CD8-positive, alpha-beta memory T cell (primary cell): ENCODE measurements at places on chromosomes 2 and 18.
A peak's percentile ranks its signal among the peaks of the same experiment; 100 is the strongest.

- no peak overlapping the region for H3K4me3 ChIP-seq
- H3K27me3 ChIP-seq: no peaks in the 10 kb centered on the region
These were observed 36.8 kb downstream of the KCNIP3 start for GRCh38 chr2:95333888-95334338.

GRCh38 chr2:231241755-231242507, 43.5 kb downstream of the ARMC9 start:
- DNase-seq: no peak
- no peak overlapping the region for H3K4me3 ChIP-seq
- no peak overlapping the region for H3K27ac ChIP-seq
- H3K4me1 ChIP-seq: no peaks in the 10 kb centered on the region
- H3K27me3 ChIP-seq: no peaks in the 10 kb centered on the region
- no peaks in the 10 kb centered on the region for H3K36me3 ChIP-seq

- H3K36me3 ChIP-seq: no peaks in the 10 kb centered on the region
- H3K27me3 ChIP-seq: no peaks in the 10 kb centered on the region
These were observed 142.2 kb downstream of the SATB2 start for GRCh38 chr2:199315299-199316179.

- no peaks in the 10 kb centered on the region for H3K36me3 ChIP-seq
- DNase-seq: no peak
- H3K4me3 ChIP-seq: no peak overlapping the region
- H3K4me1 ChIP-seq: no peaks in the 10 kb centered on the region
- no peaks in the 10 kb centered on the region for H3K27me3 ChIP-seq
These were observed 150.9 kb downstream of the TWIST2 start for GRCh38 chr2:238998801-238999200.

GRCh38 chr2:50042771-50043170, 888.5 kb upstream of the FSHR start:
- no peak for DNase-seq
- no peak overlapping the region for H3K4me3 ChIP-seq
- no peak overlapping the region for H3K27ac ChIP-seq
- no peaks in the 10 kb centered on the region for H3K36me3 ChIP-seq
- no peaks in the 10 kb centered on the region for H3K4me1 ChIP-seq

- H3K36me3 ChIP-seq: no peaks in the 10 kb centered on the region
- H3K27ac ChIP-seq: no peak overlapping the region
- no peak for DNase-seq
- H3K4me3 ChIP-seq: no peak overlapping the region
These were observed 97.9 kb upstream of the NOL4 start for GRCh38 chr18:34322365-34323289.

DNA sequence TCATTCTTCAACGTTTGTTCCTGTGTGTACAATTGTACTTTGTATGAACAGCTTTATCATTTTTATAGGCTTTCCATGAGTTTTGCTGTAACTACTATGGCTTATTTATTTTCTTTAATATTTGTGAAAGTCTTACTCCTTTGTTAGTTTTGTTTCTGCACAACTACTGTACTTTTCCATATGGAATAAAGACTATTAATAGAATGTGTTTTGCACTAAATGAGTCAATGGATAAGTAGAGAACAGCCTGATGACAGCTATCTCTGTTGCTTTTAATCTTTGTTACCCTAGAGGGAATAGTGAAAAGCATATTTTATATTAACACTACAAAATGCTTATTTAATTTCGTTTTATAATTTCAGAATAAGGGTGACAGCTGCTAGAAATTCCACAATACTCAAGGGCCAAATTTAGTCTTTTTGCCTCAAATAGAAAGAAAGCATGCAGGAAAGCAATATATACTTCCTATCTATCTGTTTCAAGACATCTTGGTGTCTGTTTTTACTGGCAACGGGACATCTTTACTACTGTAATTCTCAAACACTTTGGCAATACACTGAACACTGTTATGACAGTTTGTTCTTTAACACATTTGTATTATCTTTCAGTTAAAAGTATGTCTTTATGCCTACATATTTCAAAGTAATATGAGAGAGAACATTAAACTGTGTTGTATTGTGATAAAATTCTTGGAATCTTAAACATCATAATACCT, 53.9 kb downstream of the WDSUB1 start:
- DNase-seq: no peak
- H3K36me3 ChIP-seq: no peaks in the 10 kb centered on the region
- no peak overlapping the region for H3K4me3 ChIP-seq
- H3K27ac ChIP-seq: no peak overlapping the region
- H3K27me3 ChIP-seq: no peaks in the 10 kb centered on the region
- H3K4me1 ChIP-seq: peaks cover 7% of the 10 kb centered on the region

GRCh38 chr2:74884118-74884762, 50.3 kb downstream of the HK2 start:
- no peaks in the 10 kb centered on the region for H3K4me1 ChIP-seq
- DNase-seq: no peak
- no peaks in the 10 kb centered on the region for H3K27me3 ChIP-seq

GRCh38 chr2:133484784-133485183, 83.5 kb downstream of the NCKAP5 start:
- H3K27ac ChIP-seq: no peak overlapping the region
- DNase-seq: no peak
- no peaks in the 10 kb centered on the region for H3K36me3 ChIP-seq
- no peaks in the 10 kb centered on the region for H3K27me3 ChIP-seq
- H3K4me1 ChIP-seq: no peaks in the 10 kb centered on the region

DNA sequence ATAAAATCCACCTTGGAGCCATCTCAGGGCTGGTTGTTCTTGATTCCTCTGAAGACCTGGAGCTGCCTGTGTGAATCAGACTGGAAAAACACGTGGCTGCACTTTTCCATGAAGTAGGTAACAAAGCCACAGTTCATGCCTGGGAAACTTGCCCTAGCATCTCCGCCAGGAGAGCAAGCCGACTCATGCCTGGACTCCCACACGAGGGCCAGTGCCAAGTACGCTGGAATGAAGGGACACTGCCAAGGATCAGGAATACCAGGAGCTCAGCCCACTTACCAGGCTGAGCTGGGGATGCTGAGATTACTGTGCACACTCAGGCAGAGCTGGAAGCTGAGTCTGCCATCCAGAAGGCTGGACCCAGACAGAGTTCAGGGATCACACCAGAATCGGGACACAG, 10.9 kb upstream of the FHL2 start:
- no peak overlapping the region for H3K27ac ChIP-seq
- no peaks in the 10 kb centered on the region for H3K27me3 ChIP-seq
- H3K36me3 ChIP-seq: no peaks in the 10 kb centered on the region
- DNase-seq: no peak
- H3K4me3 ChIP-seq: no peak overlapping the region

- peaks cover 43% of the 10 kb centered on the region for H3K36me3 ChIP-seq
- peak overlapping the region; percentile 8 for H3K4me3 ChIP-seq
- no peak for DNase-seq
- no peak overlapping the region for H3K27ac ChIP-seq
- H3K4me1 ChIP-seq: peaks cover 10% of the 10 kb centered on the region
- H3K27me3 ChIP-seq: no peaks in the 10 kb centered on the region
These were observed 102.0 kb downstream of the ARHGAP15 start for GRCh38 chr2:143231254-143231645.

GRCh38 chr2:185610301-185610700, 128.3 kb upstream of the FSIP2 start:
- H3K4me1 ChIP-seq: no peaks in the 10 kb centered on the region
- H3K4me3 ChIP-seq: no peak overlapping the region
- H3K36me3 ChIP-seq: no peaks in the 10 kb centered on the region
- no peak overlapping the region for H3K27ac ChIP-seq
- no peak for DNase-seq

- no peaks in the 10 kb centered on the region for H3K27me3 ChIP-seq
- no peaks in the 10 kb centered on the region for H3K36me3 ChIP-seq
- H3K27ac ChIP-seq: no peak overlapping the region
- H3K4me3 ChIP-seq: no peak overlapping the region
- H3K4me1 ChIP-seq: peaks cover 7% of the 10 kb centered on the region
These were observed 127.4 kb downstream of the DPP4 start for GRCh38 chr2:161946489-161947107.

DNA sequence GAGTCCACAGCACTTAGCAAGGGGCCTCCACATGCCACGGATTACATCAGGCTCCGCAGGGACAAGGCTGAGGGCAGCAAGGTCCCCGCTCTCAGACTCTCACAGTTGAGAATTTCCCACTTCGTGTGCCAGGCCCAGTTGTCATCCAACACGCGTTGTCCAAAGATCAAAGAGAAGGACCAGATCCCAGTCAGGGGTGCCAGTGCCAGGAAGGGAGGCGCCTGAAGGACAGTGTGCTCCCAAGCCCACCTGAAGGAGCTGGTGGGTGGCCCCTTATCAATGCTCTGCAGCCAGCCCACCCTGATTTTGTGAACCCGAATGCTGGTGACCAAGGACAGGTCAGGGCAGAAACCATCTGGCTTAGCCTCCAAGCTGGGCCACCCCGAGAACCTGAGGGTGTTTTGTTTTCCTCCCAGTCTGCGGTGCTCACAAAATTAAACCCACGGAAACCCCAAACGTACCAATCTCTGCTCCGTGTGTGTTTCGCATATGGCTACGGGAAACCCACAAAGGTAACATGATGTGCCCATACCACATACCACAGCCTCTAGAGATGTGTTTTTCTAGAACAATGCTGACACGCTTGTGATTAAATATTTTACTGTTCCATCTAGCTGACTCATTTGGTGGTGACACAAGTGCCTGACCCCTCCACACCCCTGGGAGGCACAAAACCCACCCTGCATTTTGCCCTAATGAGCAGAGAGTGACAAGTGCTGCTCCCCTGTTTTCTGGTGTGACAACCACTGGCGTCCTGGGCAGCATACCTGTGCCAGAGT, 24.5 kb downstream of the CRACDL start:
- H3K4me3 ChIP-seq: no peak overlapping the region
- DNase-seq: peak; percentile 30
- H3K36me3 ChIP-seq: no peaks in the 10 kb centered on the region
- H3K27me3 ChIP-seq: peaks cover 5% of the 10 kb centered on the region
- no peak overlapping the region for H3K27ac ChIP-seq

GRCh38 chr2:191249156-191249813, 4.1 kb downstream of the MYO1B start:
- no peaks in the 10 kb centered on the region for H3K27me3 ChIP-seq
- H3K36me3 ChIP-seq: no peaks in the 10 kb centered on the region
- H3K4me3 ChIP-seq: no peak overlapping the region
- no peak overlapping the region for H3K27ac ChIP-seq
- H3K4me1 ChIP-seq: peaks cover 7% of the 10 kb centered on the region
- no peak for DNase-seq

DNA sequence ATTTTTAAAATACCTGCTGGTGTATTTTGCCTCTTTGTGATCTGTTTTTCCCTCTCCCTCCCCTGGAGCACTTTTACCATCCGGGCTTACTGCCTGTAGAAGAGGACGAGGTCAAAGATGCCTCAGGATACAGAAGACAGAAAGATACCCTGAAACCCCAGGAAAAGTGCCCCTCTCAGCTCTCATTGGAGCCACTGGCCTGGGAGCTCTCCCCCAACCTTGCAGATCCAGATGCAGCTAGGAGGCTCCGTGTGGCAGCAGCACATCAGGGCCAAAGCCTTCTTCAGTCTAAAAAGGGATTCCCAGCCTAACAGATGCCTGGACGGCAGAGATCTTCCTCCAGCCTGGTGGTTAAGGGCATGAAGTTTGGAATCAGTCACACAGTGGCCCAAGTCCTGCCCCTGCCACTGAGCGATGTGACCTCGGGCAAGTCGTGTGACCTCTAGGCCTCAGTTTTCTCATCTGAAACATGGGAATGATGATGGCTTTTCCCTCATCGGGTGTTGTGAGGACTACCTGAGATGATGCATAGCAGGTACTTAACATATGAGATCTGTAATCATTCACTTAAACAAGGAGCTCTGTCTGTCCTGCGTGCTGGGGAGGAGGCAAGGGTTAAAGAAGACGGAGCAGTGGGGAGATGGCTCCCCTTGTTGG, 239.4 kb downstream of the DYSF start:
- DNase-seq: no peak
- H3K4me1 ChIP-seq: no peaks in the 10 kb centered on the region
- H3K27me3 ChIP-seq: no peaks in the 10 kb centered on the region
- no peak overlapping the region for H3K27ac ChIP-seq
- no peaks in the 10 kb centered on the region for H3K36me3 ChIP-seq
- no peak overlapping the region for H3K4me3 ChIP-seq

- H3K27ac ChIP-seq: no peak overlapping the region
- H3K4me1 ChIP-seq: no peaks in the 10 kb centered on the region
- H3K36me3 ChIP-seq: no peaks in the 10 kb centered on the region
These were observed 87.5 kb upstream of the ALKAL2 start for GRCh38 chr2:375270-375955.

DNA sequence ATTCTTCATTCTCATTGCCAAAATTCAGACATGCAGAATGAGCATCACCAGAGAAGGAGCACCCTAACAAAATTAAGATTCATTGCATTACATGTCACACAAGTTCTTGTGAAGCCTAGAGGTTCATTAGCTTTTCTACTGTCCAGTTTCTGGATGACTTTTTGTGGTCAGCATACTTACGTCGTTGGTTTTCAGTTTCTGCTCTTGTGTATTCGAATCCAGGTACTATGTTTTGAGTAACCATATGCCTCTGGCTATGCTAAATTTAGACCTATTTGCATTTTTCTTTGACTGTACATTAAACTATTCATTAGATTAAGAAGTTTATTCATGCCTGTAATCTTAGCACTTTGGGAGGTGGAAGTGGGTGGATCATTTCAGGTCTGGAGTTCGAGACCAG, 251.3 kb downstream of the PARD3B start:
- no peaks in the 10 kb centered on the region for H3K4me1 ChIP-seq
- H3K27ac ChIP-seq: no peak overlapping the region

GRCh38 chr2:73293534-73294171, at the start of gene EGR4:
Gene EGR4, minus strand, starts transcription at chr2:73293548. Its CDS starts 231 bp downstream, at chr2:73293317.
- no peaks in the 10 kb centered on the region for H3K36me3 ChIP-seq
- H3K27me3 ChIP-seq: peaks cover 50% of the 10 kb centered on the region
- H3K4me1 ChIP-seq: peaks cover 27% of the 10 kb centered on the region
- peak within 1 kb of the TSS; percentile 21 for H3K4me3 ChIP-seq
- peak; percentile 88 for DNase-seq
- no peak within 1 kb of the TSS for H3K27ac ChIP-seq

- H3K36me3 ChIP-seq: no peaks in the 10 kb centered on the region
- H3K27me3 ChIP-seq: no peaks in the 10 kb centered on the region
- no peaks in the 10 kb centered on the region for H3K4me1 ChIP-seq
- no peak overlapping the region for H3K4me3 ChIP-seq
- no peak for DNase-seq
These were observed 467.8 kb downstream of the ZEB2 start for GRCh38 chr2:144052083-144052482.

DNA sequence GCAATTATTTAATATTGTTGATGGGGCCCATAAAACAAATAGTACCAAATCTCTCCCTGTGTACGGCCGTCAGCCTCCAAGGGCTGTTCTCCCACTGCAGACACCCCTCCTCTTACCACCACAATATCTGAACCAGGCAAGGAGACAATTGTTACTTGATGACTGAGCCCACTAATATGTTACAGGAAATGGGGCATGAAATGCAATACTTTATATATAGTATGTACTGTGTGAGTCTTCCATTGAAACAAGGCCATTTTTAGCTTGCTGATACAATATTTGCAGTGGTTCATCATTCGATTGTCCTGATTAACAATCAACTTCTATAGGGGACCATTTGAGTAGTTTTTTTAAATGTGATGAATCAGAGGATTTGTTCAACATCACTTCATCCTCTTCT, 307.3 kb downstream of the GBX2 start:
- DNase-seq: no peak
- H3K4me1 ChIP-seq: no peaks in the 10 kb centered on the region
- H3K27me3 ChIP-seq: no peaks in the 10 kb centered on the region

- H3K4me1 ChIP-seq: peaks cover 4% of the 10 kb centered on the region
- no peaks in the 10 kb centered on the region for H3K27me3 ChIP-seq
- H3K36me3 ChIP-seq: no peaks in the 10 kb centered on the region
- no peak for DNase-seq
- no peak overlapping the region for H3K27ac ChIP-seq
- no peak overlapping the region for H3K4me3 ChIP-seq
These were observed 16.7 kb downstream of the MAP3K2 start for GRCh38 chr2:127371037-127371436.
